Stimulated activated CD8-positive, alpha-beta memory T cell treated with anti-CD3 and anti-CD28 coated beads, Interleukin-15, amount 100 ng/mL, for 48 hours (primary cell): ENCODE measurements at places on chromosomes 5 and 9.

- DNase-seq = no peak
Observed at GRCh38 chr9:119836036-119836435, 466.8 kb upstream of the BRINP1 start.

- no peak for DNase-seq
Observed at GRCh38 chr5:14054111-14054854, 88.9 kb upstream of the TRIO start.

GRCh38 chr5:10856683-10857337 lies 95.8 kb upstream of the DAP start:
- DNase-seq = no peak

GRCh38 chr9:74861773-74862474 lies 25.8 kb downstream of the TRPM6 start:
- DNase-seq = no peak

GRCh38 chr9:16918920-16919319 lies 48.5 kb upstream of the BNC2 start:
- DNase-seq = no peak

DNA sequence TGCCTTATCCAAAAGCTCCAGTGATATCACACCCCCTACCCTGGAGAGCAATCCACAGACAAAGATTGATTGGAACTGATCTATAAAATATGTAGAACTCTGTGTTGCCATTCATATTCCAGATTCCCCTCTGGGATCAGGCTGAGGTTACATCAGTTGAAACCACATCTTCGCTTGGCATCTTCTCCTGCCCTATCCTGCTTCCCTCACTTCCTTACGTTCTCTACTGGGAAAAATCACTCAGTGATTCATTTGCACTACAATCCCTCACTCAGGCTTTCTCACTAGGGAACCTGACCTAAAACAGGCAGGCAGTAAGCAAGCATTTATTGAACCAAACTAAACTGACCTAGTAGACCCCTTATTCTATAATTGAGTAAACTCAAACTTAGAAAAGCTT lies 111.7 kb downstream of the ESM1 start:
- DNase-seq = no peak

- DNase-seq = no peak
Observed at GRCh38 chr5:38666668-38667498, 110.4 kb upstream of the LIFR start.
